Temporal lobe (tissue), 4 donors: ENCODE measurements at places on chromosomes 12 and 14. TPM values are rescaled to one million over a fixed set of nuclear protein-coding genes. Genes with fewer than 3 reads are reported as not detected.

Gene PAPOLA
- total RNA-seq, result 162 TPM

Gene SMIM41
- not detected for total RNA-seq

Gene MYF5
- not detected for total RNA-seq

Gene RTL1
- not detected for total RNA-seq

Gene METTL3
- total RNA-seq, result 46.7 TPM

Gene ERP29
- 28.8 TPM for total RNA-seq

Gene PPFIA2
- 150 TPM for total RNA-seq

Gene ANKS1B
- total RNA-seq, result 242 TPM

Gene ST8SIA1
- 16.0 TPM for total RNA-seq

Gene KCNC2
- total RNA-seq, result 16.5 TPM

Gene IL31
- not detected for total RNA-seq

Gene DIO3
- total RNA-seq, result 0.49 TPM

Gene CDKN1B
- 107 TPM for total RNA-seq

Gene MUCL1
- total RNA-seq, result not detected

Gene GARIN6
- not detected for total RNA-seq

Gene RPS6KL1
- total RNA-seq, result 18.4 TPM

Gene SYT1
- 152 TPM for total RNA-seq

Gene FGD6
- 8.1 TPM for total RNA-seq

Gene ARHGAP9
- 0.25 TPM for total RNA-seq

Gene ZBTB39
- total RNA-seq, result 7.9 TPM

Gene ATL1
- 70.6 TPM for total RNA-seq

Gene INSM2
- 0.25 TPM for total RNA-seq

Gene SLC2A13
- 75.0 TPM for total RNA-seq

Gene TAS2R7
- not detected for total RNA-seq

Gene ADAM20
- total RNA-seq, result 1.5 TPM

Gene ACVRL1
- total RNA-seq, result 7.9 TPM

Gene UBC
- total RNA-seq, result 846 TPM

Gene GNB3
- 0.74 TPM for total RNA-seq

Gene LRCOL1
- total RNA-seq, result not detected

Gene SIRT4
- 3.9 TPM for total RNA-seq

Gene SDR9C7
- total RNA-seq, result 0.25 TPM

Gene TCL1B
- not detected for total RNA-seq

Gene SNRNP35
- 15.2 TPM for total RNA-seq

Gene PRH2
- total RNA-seq, result not detected

Gene LEMD3
- 58.8 TPM for total RNA-seq

Gene GCH1
- total RNA-seq, result 0.98 TPM

Gene B4GALNT3
- total RNA-seq, result 1.5 TPM

Gene LGMN
- total RNA-seq, result 26.1 TPM

Gene CMKLR1
- 0.98 TPM for total RNA-seq

Gene IQSEC3
- 6.6 TPM for total RNA-seq

Gene OTOGL
- 0.25 TPM for total RNA-seq

Gene C12orf60
- total RNA-seq, result 1.2 TPM

Gene FAM90A1
- not detected for total RNA-seq

Gene OR4E2
- total RNA-seq, result not detected

Gene TMPRSS12
- total RNA-seq, result not detected

Gene PTPRR
- 12.8 TPM for total RNA-seq

Gene ERO1A
- total RNA-seq, result 24.3 TPM

Gene FAM216A
- total RNA-seq, result 22.9 TPM

Gene MSRB3
- total RNA-seq, result 5.4 TPM

Gene CAPS2
- 7.9 TPM for total RNA-seq

Gene RPL10L
- total RNA-seq, result 0.25 TPM
